ENCODE measurements at places on chromosomes 4 and X.

- DNase-seq, result no peak
Measured at GRCh38 chr4:72275381-72275780, 243.6 kb downstream of the NPFFR2 start.

DNA sequence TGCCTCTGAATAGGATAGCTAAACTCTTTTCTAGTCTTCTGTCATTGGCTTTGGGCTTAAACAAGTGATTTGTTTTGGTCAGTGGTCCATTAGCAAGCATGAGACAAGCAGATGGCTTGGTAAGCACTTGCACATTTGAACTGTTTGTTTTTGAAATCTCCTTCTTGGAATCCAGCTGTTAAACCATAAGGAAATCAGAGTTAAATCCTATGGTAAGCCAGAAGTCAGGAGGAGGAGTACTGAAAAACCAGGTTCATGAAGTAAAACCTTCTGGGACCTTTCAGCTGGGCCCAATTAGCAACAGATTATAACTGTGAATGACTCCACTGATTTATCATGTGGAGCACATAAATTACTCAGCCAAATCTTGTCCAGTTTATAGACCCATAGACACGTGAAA, 1042.5 kb upstream of the PABPC4L start:
- DNase-seq, result no peak

DNA sequence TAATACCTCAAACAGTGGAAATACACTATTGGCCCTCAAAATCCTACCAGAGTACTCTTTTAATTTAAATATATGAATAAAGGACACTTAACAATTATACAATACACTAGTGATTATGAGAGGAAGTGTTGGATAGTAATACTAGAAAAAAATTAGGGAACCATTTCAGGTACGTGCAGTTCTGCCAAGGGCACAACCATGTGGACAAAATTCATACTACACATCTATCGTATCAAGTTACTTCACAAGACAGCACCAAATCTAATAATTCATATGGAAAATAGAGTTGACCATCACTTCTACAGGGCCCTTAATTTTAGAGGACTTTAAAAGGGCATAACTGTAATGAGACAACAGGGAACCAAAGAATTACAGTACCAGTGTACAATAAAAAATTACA, 69.2 kb upstream of the ZCCHC13 start:
- no peak for DNase-seq

- no peak for DNase-seq
Measured at GRCh38 chr4:15479913-15480185, 10.2 kb downstream of the CC2D2A start.

GRCh38 chr4:24040811-24041210, 151.0 kb upstream of the PPARGC1A start:
- DNase-seq, result no peak

DNA sequence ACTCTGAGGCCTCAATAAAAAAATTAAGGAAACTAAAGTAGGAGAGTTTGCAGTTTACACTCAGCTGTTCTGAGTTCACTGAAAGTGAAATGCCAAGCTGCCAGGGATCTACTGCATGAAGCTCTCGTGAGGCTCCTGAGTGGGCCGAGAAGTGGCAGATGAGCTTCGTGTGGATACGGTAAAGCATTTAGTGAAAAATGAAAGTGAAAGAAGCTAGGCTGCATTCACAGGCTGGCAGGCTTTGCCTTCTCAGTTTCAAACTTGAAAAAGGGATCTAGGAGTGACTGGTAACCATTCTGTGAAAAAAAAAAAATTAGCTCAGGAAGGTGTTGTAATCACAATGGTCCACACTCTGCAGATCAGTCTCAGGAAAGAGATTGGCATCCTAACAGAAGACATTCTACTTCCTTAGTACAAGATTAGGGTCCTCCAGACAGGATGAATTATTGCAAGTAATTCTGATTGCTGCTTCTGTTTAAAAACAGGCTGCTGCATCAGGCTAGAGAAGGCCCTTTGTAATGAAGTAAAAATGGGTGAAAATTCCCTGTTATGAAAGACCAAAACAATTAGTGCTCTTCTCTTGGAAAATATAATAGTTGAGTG, 679.9 kb downstream of the RPA4 start:
- peak; percentile 53 for DNase-seq

Data from RCC 7860 (cell line).